Activated naive CD4-positive, alpha-beta T cell treated with anti-CD3 and anti-CD28 coated beads, Interleukin-2, amount 50 U/mL, for 72 hours (primary cell): ENCODE measurements at places on chromosomes 3 and 15. TPM values are rescaled to one million over a fixed set of nuclear protein-coding genes. Genes with fewer than 3 reads are reported as not detected.

The TMEM108 gene
- total RNA-seq = not detected

The LMAN1L gene
- 1.1 TPM for total RNA-seq

The RTP1 gene
- not detected for total RNA-seq

The ALDH1A2 gene
- not detected for total RNA-seq

The DPPA2 gene
- total RNA-seq = not detected

The CASR gene
- not detected for total RNA-seq

The HCLS1 gene
- 293 TPM for total RNA-seq

The ASB14 gene
- not detected for total RNA-seq

The C3orf52 gene
- total RNA-seq = 6.5 TPM

The PYGO1 gene
- total RNA-seq = not detected

The SLITRK3 gene
- not detected for total RNA-seq

The MCTP2 gene
- 48.2 TPM for total RNA-seq

The NR2F2 gene
- not detected for total RNA-seq

The ARHGAP11A gene
- 148 TPM for total RNA-seq

The ACP3 gene
- not detected for total RNA-seq
